ENCODE measurements at places on chromosomes 11 and 22.

- DNase-seq = no peak
Measured at GRCh38 chr11:61650781-61651571, 29.2 kb upstream of the DAGLA start.

- DNase-seq = no peak
Measured at GRCh38 chr11:48008951-48009270, 28.6 kb downstream of the PTPRJ start.

DNA sequence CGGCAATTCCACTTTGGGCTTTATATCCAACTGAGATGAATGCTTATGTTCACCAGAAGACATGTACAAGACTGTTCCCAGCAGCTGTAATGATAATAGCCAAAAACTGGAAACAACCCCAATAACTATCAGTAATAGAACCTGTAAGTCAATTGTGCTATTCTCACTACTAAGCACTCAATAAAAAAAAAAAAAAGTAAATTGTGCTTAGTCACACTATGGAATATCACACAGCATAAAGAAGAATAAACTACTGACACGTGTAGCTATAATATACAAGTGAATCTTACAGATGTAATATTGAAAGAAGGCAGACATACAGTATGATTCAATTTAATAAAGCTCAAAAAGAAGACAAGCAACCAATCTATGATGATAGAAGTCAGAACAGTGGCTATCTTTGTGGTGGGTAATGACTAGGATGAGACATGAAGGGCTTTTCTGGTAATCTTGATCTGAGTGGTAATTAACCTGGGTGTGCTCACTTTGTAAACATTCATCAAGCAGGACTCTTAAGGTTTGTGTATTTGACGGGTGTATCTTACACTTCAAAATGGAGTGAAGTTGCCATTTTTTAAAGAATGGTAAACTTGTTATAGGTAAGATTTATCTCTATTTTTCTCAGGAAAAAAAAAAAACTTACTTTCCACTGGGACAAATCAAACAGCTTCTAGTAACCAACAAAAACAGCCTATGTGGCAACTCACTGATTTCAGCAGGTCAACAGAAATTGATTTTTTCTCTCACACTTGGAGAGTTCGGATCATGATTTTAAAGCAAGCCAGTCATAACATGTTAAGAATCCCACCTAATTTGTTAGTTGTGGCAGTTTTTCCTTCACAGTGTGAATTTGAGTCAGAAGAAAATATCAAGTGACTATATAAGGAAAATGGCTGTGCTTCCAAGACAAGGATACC, 84.2 kb downstream of the CCDC83 start:
- DNase-seq = no peak

DNA sequence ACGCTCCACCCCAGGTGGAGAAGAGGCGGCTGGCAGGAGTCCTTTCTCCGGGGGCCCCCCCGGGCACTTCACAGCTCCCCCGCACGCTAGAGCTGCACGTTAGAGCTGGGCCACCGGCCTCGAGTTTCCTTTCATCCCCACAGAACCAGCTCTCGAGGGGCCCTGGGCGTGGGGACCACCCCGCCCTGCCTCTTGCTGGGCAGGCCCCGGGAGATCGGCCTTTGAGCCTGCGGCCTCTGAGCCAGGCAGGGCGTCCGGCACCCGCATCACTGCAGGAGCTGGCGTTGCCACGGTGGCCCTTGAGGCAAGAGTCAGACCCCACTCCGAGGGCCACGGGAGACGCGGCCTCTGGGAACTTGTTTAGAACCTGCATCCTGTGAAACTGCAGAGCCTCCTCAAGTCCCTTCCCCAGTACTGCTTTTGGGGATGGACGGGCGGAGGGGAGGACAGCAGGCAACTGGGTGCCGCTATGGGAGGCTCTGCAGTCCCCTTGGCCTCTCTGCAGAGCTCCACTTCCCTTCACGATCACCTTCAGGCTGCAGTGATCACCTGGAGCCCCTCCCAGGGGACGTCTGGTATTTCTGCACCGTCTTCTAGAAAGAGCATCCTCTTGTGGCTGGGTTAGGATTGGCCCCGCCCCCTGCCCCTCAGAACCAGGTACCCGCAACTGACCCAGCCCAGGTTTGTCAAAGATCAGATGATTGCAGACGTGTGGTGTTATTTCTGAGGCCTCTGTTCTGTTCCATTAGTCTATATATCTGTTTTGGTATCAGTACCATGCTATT, 13.9 kb upstream of the GAL start:
- no peak for DNase-seq
